ENCODE measurements at places on chromosomes 5 and 9.

DNA sequence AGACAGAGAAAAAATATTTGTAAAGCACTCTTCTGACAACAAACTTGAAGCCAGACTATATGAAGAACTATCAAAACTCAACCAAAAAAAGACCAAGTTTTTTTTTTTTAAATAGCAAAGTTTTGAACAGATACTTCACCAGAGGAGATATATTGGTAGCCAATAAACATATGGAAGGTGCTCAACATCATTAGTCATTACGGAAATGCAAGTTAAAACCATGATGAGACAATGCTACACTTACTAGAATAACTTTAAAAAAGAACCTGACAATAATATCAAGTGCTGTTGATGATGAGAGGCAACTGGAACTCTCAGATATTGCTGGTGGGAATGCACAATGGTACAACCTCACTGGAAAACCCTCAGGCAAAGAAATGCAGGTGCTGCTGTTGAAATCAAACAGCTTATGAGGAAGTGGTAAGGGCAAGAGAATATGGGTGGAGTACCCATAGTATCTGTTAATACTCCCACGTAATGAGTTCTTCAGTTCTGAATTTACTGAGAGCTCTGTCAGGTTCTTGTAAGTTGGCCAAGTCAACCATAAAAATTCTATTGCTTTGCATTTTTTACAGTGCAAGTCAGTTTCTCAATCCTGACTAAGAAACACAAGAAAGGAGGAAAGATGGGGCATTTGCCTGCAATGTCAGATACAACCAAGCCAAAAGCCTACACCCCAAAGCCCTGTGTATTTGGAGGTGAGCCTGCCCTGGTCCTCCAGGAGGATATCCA, 87.3 kb upstream of the GNAQ start:
- DNase-seq: no peak

DNA sequence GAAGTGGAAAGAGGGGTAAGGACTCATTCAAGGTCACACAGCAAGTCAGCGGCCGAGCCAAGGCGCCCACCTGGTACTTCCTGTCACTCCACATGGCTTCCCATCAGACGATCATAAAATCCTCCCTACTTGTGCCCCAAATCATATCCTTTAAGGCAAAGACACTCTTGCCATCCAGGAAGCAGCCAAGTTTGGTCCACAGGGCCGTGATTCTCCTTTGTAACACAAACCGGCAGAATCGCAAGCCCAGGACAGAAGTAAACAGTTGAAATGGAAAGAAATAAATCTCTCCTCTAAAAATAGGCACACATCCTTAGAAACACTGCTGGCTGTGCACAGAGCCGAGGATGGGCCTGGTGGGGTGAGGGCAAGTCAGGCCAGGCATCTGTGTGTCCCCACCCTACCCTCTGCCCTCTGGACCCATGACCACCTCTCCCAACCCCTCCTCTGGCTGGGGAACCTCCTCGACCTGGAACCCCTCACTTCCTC, 30.5 kb downstream of the TMOD1 start:
- DNase-seq: no peak

GRCh38 chr9:109013679-109014607, 644 bp upstream of the CTNNAL1 start:
- no peak for DNase-seq

GRCh38 chr5:17185773-17186172, 31.7 kb upstream of the BASP1 start:
- no peak for DNase-seq

DNA sequence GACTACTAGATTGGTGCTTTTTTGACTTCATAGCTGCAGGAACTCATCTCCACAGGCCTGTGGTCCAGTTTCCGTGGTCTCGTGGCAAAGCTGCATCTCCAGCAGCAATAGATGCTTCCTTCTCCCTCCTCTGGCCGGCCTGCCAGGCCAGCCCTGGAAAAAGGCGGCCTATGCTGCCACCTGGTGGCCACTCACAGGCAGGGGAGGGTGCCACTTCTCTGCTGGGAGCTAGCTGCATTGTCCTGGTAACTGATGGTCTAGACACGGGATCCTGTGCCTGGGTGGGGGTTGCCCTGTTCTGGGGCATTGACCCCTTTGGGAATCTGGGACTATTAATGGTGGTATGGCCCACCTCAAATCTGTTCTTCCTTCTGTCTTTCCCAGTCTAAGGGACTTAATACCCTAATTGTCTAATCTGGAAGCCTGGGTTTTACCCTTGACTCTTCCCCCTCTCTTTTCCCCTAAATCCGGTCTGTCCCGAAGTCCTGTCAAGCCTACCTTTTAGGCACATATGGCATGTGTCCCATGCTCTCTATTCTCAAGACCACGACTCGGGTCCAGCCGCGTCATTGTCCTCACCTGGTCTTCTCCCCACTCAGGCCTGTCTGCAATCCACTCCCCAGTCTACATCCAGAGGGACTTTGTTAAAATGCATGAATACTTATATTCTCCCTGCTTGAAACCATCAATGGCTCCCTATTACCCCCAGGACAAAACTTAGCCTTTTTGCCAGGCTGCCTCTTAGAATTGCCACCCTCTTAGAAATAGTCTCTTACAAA, 20.1 kb upstream of the PTGS1 start:
- DNase-seq: peak; percentile 61

DNA sequence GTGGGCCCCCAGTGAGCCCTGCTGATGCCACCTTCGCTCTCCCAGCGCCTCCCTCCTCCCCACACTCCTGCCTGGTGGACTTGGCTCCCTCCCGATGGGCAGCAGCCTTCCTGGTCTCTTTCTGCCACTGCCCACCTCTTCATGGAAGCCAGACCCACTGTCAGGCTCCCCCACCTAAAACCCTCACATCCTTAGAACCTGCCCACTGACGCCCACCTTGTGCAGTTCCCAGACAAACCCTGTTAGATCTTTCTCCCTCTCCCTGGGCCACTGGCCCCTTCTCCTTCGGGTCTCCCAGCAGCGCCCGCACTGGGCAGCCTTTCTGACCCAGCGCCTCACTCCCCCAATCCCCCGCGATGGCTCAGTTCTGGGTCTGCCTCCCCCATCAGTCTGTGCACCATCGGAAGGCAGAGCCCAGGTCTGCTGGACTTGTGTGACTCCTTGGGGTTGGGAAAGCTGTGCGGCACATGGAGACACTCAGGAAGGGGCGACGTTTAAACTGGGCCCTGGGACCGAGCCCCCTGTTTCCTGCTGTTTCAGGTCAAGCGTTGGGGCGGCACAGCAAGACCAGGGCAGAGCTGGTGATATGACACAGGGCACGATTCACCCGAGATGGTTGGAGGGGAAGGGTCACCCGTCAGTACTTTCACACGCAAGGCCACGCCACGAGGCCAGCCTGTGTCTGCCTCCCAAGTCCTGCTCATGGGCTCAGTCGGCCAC, 17.4 kb downstream of the MYMK start:
- DNase-seq: no peak

GRCh38 chr5:160298189-160298588, 14.2 kb downstream of the CCNJL start:
- DNase-seq: no peak

GRCh38 chr5:96476654-96477053, 43.6 kb upstream of the PCSK1 start:
- no peak for DNase-seq

DNA sequence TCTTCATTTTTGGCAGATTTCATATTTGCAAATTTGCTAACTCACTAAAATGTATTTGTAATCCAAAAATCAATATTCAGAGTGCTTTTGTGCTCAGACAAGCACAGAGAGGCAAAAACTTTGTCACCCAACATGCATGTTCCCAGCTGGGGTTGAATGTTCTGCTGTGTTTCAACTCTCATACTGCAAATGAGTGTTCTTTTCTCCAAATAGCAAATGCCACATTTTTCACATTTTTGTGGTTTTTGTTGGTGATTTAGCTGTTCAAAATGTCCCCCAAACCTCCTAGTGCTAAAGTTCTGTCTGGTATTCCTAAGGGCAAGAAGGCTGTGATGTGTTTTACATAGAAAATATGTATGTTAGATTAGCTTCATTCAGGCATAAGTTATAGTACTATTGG, 87.3 kb upstream of the PCSK5 start:
- DNase-seq: no peak

DNA sequence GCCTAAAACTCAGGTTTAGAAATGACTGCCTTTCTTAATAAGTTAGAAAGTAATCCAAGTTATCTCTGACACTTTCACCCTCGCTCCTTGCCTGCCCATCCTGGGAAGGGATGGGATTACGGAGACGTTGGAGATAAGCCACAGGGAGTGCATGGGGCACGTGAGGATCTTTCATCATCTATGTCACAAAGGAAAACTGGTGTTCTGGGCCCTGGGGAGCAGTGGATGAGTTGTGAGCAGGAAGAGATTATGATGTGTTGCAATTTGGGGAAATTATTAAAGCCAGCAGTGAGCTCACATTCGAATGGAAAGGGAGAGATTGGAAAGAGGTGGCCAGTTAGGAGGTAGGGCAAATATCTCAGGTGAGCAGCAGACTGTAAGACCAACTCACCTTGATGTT, 12.8 kb downstream of the AFAP1L1 start:
- no peak for DNase-seq
